ENCODE measurements at places on chromosomes 12 and 14.

GRCh38 chr14:89407856-89408255, 9.2 kb downstream of the FOXN3 start:
- DNase-seq: peak; percentile 24

DNA sequence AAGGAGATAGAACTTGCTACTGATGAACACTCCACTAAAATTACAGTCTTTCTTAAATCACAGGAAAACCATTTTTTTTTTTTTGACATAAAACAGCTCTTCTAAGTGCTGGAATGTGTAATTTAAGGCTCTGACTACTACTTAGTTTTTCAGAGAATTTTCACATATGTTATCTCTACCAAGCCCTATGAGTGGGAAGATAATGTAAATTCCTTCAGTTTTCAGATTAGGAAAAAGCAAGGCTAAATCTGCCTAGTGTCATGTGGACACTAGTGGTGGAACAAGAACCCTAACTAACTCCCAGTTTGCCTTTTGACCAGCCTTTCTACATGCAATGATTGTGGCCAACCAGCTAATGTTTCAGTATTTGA, 37.3 kb upstream of the CSRP2 start:
- DNase-seq: no peak

GRCh38 chr12:132937476-132937875, 18.6 kb downstream of the ZNF605 start:
- no peak for DNase-seq

GRCh38 chr14:105118646-105119407, 49.7 kb downstream of the JAG2 start:
- peak; percentile 1 for DNase-seq

DNA sequence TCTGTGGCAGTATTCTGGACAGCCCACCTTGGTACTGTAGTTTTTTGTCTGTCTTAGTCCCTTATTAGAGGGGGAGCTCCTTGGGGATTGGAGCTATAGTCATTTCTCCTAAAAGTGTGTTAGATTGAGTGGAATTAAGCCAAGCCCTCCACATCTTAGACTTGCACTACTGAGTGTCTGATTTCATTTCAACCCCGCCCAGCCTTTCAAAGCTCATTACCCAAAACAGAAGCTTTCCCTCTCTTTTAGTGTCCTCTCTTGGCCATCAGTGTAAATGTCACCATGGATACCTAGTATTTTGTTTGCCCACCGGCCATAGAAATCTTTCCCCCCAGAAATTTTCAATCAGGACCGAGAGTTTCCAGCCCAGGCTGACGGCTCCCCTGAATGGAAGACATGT, 74.5 kb downstream of the LRRC74A start:
- no peak for DNase-seq

DNA sequence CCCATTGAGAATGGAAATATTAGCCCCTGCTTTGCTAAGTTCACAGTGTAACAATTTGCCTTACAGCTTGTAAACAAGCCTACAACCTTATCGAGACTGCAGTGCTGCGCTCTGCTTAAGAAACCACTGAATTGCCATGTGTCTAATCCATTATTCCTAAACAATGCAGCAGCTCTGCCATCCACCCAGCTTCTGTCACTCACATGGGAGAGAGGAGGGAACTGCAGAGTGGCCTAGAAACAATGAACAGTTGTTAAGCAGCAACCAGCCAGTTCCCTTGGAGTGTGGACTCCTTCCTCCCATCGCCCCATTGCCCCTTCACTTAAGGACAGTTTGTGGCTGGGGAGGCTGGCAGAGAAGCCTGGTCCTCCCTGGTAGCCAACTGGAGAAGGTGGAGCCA, 42.9 kb downstream of the TESPA1 start:
- no peak for DNase-seq

DNA sequence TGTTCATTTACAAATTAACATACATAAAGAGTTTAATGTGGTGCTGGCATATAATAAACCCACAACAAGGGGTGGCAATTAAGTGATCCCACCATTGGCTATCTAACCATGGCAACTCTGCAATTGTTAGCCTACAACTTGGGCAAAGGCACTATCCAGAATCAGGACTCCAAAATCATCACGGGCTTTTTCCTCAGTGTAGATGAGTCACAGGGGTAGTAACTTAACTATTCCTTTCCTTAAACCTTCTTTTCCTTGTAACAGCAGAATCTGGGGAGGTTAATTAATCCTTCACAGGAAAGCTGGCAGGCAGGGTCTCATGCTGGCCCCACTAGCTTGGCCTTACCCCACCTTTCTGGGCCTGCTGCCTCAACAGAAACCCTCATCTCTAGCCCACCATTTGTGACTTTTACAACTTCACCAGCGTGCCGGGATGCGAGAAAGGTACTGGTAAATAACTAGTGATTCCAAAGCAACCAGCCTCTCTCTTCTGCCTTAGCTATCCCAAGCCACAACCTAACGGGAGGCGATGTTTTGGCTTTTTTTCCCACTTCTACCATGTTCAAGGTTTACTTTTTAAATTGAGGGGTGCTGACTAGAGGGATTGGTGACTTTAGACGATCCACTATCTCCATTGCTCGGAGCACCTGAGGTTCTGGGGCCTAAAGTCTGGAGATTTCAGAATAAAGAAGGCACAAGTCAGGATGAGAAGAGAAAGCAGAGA, 744 bp downstream of the ATP5MC2 start:
- peak; percentile 10 for DNase-seq

DNA sequence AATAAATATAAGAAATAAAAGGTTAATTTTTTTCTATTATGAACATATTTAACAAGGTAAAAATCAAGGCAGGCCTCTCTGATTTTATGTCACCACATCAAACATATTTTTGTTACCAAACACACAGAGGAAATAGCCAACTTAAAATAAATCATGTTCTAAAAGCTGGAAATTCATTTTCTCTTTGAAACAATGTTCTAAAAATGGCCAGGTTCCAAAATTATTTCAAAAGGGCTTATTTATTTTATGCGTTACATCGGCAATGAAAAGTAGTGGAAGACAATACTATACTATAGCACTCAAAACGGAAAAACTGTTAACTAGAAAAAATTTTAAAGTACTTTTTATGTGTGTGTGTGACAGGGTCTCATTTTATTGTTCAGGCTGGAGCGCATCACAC, 24.0 kb upstream of the RASSF8 start:
- no peak for DNase-seq

GRCh38 chr12:906062-906585, 43.4 kb downstream of the RAD52 start:
- no peak for DNase-seq

- DNase-seq: no peak
Measured at GRCh38 chr12:49882248-49882850, 21.4 kb downstream of the FAIM2 start.

GRCh38 chr12:10750385-10750727, 27.2 kb upstream of the YBX3 start:
- DNase-seq: no peak

DNA sequence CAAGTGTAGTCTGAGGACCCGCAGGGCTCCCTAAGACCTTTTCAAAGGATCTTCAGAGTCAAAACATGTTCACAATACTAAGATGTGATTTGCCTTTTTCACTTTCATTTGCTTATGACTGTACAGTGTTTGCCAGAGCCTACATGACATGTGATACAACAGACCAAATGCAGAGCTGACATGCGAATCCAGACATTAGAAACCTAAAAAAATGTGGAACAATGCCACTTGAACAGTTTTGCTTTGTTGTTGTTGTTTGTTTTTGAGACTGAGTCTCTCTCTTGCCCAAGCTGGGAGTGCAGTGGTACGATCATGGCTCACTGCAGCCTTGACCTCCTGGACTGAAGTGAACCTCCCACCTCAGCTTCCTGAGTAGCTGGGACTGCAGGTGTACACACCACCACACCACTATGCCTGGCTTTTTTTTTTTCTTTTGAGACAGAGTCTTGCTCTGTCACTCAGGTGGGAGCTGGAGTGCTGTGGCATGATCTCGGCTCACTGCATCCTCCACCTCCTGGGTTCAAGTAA, 5.3 kb upstream of the RAB35 start:
- peak; percentile 84 for DNase-seq

DNA sequence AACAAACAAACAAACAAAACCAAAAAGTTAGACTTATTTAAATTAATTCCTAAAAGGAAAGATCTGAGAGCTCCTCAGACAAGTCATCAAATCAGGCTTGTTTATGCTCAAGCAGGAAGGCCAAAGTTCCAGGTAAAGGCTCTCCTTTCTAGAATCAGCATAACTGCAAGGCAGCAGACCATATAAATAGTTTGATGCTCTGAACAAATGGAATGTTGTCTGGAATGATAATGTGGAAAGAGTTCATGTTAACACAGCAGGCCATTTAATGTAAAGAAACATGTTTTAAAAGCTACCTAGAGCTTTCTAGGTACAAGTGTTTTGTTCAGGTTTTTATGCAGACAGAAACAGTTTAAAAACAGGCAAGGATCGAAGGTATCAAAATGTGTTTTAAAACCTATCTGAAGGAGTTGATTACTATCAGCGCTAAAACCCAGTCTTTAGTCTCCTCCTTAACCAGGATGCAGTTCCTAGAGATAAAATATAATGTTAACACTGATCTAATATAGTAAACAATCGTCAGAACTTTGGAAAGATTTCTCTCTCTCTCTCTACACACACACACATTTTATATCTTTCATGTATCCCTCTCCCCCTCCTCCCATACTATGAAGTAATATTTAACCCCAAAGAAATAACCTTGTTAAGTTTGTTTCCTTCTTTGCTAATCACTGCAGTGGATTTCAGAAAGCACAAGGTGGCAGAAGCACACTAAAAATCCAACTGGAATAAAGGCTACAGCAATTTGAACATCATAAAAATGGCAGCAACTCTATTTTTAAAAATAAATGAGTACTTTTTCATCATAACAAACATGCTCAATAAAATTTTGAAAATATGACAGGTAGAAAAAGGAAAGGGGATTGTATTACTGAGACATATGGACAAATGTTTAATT, 135.5 kb downstream of the PAWR start:
- DNase-seq: peak; percentile 10

DNA sequence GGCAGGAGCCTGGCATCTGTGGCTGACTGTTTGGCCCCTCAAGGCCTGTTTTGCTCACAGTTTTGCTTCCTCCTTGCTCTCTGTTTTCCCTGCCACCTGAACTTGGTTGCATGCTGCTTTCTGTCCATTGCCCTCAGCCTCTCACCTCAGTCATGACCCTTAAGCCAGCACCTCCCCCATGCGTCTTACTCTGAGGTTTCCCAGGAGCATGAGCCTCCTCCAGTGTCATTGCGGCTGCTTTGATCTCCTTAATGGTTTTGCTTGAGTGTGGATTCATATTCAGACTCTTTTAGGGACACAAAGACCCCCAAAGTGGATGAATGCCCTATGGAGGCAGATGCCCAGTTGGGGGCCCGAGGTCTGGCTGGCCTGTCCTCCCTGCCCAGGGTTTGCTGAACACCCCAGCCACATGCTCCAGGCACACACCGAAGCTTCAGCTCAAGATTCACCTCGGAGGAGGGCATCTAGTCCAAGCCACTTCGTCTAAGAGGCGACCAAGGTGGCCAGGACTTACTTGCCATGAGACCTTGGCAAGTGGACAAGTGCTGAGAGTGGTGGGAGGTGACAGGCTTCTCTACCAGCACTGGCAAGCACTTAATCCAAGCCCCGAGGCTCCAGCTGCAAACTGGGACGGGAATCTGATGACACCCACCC, 95.4 kb upstream of the DIO3 start:
- no peak for DNase-seq

- no peak for DNase-seq
Measured at GRCh38 chr12:20451761-20452160, 83.4 kb downstream of the PDE3A start.

- peak; percentile 64 for DNase-seq
Measured at GRCh38 chr12:68617160-68617926, 6.6 kb downstream of the RAP1B start.

- no peak for DNase-seq
Measured at GRCh38 chr12:19799895-19800602, 360.8 kb downstream of the AEBP2 start.

DNA sequence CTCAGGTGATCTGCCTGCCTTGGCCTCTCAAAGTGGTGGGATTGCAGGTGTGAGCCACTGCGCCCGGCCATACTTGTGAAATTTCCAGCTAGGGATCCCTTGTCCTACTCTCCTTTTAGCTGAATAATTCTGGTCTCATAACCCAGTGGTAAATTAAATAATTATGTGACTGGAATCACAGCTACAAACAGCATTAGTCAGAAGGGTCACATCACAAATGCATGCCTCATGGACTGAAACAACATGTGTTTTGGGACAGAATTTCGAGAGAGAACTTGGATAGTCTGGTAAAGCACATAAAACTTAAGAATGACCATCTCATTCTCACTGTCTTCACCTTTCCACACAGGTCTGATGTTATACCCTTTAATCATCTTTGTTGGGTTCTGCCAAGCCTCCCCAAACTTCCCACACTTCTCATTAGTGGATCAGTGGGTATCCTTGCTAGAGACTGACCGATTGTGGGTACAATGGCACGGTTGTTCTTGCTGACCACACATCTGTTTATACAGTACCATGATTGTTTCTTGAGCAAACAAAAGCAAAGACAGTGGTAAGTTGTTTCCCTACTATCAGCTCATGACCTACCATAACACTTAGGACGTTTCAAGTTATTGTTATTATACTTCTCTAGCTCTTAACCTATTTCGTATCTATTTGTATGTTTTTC, 5.1 kb downstream of the GPRC5D start:
- no peak for DNase-seq

DNA sequence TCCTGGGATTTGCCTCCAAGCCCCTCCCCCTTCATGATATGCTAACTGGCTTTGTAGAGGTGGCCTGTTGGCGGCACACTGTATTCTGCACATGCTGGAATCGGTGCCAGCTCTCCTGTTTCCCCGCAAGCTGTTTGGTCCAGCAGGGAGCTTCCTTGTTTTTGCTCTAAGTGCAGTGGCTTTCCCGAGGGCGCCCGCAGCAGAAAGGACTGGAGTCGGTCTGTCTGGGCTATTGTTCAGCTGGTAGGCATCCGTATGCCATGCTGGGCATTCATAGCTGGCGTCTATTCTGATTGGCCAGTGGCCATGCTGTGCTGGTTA, 88.9 kb upstream of the MED13L start:
- DNase-seq: no peak

DNA sequence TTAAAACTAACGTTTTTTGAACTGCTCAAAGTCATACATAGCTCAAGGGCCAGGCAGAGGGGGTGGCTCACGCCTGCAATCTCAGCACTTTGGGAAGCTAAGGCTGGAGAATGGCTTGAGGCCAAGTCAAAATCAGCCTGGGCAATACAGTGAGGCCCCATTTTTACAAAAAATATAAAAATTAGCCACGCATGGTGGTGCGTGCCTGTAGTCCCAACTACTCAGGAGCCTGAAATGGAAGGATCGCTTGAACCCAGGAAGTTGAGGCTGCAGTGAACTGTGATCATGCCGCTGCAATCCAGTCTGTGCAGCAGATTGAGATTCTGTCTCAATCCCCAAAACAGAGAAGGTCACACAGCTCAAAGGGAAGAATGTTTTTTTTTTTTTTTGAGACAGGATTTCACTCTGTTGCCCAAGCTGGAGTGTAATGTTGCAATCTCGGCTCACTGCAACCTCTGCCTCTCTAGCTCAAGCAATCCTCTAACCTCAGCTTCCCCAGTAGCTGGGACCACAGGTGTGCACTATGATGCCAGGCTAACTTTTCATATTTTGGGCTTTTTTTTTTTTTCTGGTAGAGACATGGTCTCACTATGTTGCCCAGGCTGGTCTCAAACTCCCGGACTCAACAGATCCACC, 2.9 kb downstream of the RBM23 start:
- DNase-seq: peak; percentile 86

- no peak for DNase-seq
Measured at GRCh38 chr12:52696588-52696987, 6.7 kb downstream of the KRT77 start.

GRCh38 chr14:75128596-75128990, 1.7 kb upstream of the NEK9 start:
- no peak for DNase-seq
